ENCODE measurements at places on chromosomes 7 and 10. TPM values are rescaled to one million over a fixed set of nuclear protein-coding genes. Genes with fewer than 3 reads are reported as not detected.

DNA sequence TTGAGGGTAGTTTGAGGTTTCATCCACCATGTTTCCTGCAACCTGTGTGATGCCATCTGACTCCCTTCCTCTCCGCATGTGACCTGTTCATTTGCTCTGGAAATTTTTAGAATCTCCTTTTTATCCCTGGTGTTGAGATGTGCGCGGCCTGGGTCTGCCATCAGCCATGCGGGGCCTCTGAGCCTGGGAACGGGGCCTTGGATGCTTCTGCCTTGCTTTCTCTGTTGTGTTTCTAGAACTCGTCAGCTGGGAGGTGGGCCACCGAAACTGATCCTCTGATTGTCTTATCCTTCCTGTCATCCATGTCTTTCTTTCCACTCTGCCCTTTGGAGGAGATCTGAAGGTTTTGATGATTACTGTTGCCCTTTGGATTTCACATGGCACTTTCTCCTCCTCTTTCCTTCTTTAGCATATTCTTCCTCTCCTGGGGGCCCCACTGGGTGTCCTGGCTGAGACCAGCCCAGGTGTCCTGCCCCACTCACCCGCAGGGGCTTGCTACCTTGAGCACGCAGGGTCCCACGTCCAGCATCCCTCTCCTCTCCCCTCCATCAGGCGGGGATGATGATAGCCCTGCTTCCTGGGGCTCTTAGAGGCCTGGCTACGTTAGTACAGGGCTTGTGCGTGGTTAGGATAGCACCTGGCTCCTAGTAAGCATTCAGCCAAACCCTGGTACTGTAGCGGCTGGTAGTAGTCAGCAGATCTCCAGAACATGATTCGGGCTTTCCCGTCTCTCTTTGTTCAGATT lies 29.9 kb downstream of the PPP2R2D start:
- no peak for DNase-seq

DNA sequence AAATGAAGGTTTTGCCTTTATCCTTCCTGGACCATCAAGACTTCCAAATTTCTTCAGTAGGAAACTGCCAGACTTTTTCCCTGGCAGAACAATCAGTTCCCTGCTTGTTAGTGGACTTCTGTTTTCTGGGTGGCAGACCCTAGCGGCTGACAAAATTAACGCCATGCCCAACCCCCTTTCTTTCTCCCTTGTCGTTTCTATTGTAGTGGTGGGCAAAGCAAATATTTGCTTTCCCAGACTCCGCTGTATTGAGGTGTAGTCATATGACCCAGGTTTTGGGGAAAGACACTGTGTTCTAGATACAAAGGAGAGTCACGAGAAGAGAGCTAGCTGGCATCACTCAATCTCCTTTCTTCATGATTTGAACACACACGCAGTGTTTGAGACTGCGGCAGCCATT lies 7.7 kb downstream of the PON2 start:
- DNase-seq, result no peak

FAM25G gene
- total RNA-seq, result not detected

DNA sequence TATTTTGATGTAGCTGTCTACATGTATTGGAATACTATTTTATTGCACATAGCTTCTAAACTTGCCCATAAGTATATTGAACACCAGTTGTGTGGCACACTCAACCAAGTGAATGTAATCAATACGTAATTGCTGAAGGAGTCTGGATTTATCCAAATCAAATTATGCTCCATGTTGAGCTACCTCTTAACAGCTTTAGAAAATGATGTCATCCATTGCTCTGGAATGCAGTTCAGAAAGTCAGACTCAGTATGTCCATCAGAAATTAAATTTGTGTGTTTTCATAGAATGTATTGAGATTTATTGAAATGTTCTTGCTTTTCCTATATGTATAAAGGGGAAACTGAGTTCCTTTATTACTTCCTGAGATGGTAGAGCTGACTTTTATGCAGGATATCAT lies 25.0 kb upstream of the CCAR1 start:
- DNase-seq, result no peak

ITPRID1 gene
- not detected for total RNA-seq
